ENCODE measurements at places on chromosomes 13 and 19.

DNA sequence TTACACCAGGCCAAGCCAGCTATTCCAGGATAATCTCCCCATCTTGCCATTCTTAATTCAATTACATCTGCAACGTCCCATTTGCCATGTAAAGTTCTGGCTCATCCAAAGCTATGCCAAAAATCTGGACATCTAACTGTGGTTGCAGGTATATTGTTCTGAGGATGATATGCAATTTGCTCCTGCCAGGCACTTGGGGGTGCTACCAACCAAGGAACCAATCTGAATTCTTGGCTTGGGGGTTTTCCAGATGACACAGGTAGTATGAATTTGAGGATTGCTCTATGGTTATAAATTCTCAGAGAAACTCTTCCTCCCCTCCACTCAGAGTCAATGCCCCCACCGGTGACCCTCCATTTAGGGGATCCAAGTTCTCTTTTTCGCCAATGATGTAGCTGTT lies 33.0 kb downstream of the CRYL1 start:
- DNase-seq: no peak

- DNase-seq: no peak
Measured at GRCh38 chr13:110641055-110642015, 26.0 kb downstream of the NAXD start.

DNA sequence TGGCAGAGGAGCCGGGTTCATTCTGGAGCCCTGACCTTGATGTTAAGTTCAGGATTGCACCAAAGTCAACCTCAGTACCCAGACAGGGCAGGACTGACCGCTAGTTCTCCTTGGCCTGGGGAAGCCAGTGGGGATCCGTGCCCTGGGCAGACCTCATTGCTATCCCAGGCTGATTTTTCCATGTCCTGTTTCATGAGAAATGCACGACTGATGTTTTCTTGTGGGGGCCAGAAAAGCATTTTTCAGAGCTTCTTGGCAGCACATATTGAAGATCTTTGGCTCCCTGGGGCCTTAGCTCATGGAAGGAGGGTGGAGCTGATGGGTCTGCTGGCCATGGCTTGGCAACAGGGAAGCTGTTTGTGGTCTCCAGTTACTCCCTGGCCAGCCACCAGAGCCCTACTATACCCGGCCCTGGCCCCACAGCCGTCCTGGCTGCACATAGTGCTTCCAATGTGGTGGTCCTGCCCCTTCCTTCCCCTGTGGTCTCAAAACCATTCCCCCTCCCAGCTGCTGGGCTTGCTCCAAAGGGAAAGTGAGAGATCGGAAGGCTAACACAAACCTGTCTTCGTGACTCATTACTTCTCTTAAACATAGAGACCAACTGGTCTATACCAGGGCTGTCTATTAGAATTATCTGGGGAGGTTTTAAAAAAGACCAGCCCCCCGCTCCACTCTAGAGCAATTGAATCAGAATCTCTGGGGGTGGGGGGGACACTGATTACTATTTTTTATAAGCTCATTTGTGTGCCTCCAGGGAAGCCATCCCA lies 11.2 kb downstream of the IL17D start:
- DNase-seq: peak; percentile 73

- DNase-seq: no peak
Measured at GRCh38 chr19:35126624-35126959, 8.3 kb downstream of the LGI4 start.

DNA sequence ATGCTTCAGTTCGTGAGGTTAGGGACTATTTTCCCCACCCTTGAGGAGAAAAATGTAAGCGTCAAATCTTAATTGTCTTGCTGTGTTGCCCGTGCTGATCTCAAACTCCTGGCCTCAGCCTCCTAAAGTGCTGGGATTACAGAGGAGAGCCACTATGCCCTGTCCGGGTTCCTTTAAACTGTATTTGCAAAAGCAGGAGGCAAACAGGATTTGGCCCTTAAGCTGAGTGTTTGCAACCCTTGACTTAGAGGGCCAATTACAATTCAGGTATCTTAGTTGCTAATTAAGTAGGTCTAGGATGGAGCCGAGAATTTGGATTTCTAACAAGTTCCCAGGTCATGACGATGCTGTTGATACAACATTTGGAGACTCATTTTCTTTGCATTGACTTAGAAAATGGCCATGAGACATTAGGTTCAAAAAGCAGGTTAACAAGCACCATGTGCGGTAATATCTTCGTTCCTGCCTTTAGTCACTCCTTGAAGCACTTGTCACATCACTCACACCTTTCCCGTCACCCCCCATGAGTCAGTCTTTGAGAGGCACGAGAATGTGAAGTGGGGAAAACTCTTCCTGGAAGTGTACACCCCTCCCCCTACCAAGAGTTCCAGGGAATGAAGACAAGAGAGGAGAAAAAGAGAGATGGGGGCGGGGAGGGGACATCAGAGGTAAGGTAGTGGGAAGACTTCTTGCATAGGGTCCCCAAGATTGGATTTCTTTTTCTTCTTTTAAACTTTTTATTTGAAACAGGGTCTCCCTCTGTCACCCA lies 2.6 kb downstream of the NAPSA start:
- DNase-seq: no peak

DNA sequence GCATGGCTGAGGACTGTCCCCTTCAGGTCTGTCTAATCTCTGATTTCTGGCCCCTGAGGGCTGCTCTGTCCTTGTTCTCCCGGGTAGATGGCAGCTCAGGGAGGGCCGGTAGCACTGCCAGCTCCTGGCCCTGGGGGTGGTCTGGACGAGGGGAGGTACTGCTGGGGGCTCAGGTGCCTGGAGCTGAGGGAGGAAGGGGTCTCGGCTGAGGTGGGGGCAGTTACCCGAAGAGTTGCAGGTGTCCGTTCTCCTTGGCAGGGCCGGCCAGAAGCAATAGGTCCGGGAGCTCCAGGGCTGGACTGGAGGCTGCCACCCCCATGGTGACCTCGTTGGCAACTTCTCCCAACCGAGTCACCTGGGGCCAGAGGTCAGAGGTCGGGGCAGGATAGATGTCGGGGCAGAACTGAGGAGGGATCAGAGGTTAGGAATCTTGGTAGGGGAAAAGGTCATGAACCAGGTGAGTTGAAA lies 1.2 kb upstream of the EMC10 start:
- DNase-seq: no peak

- DNase-seq: no peak
Measured at GRCh38 chr19:13459351-13459750, 46.9 kb downstream of the CACNA1A start.

GRCh38 chr19:17718947-17719711 lies at the start of gene MAP1S:
Gene MAP1S, plus strand, starts transcription at chr19:17719480. Its CDS starts 23 bp downstream, at chr19:17719503.
- peak; percentile 67 for DNase-seq

DNA sequence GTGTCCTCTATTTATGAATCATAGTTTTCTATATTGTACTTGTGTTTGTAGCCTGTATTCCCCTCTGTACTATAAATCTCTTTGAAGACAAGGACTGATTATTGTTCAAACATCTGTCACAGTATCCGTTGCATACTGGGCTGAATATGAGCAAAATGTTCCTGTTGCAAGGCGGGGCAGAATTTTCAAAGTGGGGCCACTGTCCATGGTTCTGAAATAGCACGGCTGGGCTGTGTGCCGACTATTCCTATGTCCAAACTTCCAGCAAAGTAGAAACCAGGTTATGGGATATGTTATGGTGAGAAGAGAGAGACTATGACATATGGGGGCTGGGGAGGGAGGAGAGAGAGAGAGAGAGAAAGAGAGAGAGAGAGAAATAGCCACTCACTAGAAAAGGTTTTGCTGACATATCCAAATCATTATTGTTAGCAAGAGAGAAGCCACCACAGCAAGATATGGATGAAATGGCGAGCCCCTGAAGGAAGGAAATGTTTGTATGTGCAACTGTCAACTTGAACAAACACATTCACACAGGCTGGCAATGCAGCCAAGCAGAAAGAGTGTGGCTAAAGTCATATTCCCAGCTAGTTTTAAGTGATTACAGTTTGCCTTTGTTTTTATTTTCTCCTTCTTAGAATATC lies 107.0 kb upstream of the GPR12 start:
- DNase-seq: peak; percentile 7

DNA sequence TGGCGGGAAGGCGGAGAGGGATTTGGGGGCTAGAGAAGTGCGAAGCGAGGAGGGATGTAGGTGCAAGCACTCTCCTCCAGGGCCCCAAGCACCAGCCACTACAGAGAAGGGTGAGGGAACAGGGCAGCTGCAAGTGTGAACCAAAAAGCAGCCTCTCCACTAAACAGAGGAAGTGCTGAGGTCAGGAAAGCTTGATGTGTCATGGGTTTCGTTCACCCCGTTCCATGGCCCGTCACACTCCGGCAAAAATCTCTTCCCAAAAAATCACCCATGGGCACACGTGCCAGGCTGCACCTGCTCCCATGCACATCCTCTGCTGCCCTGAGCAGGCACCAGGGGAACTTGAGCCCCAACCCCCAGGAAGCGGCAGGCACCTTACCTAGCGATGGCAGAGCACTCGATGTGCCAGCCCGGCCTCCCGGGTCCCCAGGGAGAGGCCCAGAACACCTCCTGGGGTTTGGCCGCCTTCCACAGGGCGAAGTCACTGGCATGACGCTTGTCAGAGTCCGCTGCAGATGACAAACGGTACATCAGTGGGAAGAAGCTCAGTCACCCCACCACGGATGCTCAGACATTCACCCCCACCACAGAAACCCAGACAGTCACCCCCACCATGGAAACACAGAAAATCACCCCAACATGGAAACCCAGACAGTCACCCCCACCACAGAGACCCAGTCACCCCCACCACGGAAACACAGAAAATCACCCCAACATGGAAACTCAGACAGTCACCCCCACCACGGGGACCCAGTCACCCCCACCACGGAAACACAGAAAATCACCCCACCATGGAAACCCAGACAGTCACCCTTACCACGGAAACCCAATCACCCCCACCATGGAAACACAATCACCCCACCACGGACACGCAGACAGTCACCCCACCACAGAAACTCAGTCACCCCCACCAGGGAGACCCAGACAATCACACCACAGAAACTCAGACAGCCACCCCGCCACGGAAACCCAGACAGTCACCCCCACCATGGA lies 29.0 kb downstream of the CARS2 start:
- no peak for DNase-seq

Measured in HT1080 (cell line).